ENCODE measurements at places on chromosomes 3 and 15.

DNA sequence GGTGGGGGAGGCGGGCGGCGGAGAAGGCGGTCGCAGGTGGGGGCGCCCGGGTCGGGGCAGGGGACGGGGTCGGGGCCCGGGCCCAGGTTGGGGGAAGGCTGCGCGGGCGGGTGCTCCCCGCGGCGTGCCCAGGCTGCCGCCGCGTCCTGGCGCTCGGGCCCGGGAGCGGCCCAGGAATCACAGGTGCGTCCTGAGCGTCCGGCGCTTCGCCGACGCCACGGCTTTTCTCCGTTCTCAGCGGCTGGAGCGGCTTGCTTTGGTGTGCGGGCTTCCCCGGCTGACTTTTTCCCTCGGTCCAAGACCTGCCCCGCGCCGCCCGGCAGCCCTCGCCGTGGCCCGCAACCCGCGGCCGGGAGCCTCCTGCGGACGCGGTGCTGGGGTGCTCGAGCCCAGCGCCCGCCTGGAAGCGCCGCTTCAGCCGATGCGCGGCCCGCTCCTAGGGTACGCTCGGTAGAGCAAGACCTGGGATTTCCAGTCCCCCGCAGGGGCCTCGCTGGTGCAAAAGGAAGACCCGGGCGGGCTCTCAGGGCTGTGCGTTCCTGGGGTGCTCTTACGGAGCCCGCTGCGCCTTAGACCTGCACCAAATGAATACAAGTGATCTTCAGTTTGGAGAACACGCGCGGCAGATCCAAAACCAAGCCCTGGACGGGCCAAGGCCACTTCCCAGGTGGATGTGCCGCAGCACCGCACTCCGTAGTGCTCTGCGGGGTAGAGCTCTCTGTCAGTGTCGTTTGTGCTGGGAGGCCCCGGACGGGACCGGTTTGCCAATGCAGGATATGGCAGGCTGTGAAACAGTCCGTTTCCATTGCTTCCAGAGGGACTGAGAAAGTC lies 639 bp downstream of the NIPA1 start:
- DNase-seq, result peak; percentile 22

DNA sequence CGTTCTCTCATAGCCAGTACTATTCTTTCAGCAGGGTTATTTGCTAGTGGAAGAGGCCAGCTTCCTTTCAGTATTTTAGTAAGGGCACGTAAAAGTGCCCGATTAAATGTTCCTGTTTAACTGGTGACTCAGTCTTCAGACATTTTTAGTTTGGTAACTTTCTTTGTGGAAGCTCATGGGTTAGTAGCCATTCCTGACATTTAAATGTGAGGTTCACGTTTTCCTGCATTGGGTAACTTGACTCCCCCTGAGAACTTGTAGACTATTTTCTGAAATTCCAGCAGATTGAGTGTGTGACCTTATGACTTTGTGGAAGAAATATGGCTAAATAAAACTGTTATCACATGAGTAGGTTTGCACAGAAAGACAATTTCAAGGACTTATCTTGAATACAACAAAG lies 16.9 kb downstream of the ABHD2 start:
- no peak for DNase-seq

GRCh38 chr15:91319371-91320059 lies 219.5 kb downstream of the SV2B start:
- no peak for DNase-seq

DNA sequence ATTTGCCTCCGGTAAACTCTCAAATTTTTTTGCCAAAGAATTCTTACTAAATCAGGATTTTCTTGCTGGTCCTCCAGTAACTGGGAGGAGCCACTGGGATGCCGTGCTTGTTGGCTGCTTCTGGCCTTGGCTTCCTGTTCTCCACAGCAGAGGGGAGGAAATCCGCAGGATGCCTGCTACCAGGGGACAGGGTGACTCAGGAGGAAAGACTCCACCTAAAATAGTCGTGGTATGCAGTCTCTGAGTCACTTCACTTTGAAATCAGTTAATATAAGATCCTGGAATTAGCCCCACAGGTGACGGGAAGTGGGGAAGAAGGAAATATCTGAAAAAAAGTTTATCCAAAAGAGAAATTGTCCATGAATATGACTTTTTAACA lies 6.5 kb upstream of the TM4SF18 start:
- no peak for DNase-seq

DNA sequence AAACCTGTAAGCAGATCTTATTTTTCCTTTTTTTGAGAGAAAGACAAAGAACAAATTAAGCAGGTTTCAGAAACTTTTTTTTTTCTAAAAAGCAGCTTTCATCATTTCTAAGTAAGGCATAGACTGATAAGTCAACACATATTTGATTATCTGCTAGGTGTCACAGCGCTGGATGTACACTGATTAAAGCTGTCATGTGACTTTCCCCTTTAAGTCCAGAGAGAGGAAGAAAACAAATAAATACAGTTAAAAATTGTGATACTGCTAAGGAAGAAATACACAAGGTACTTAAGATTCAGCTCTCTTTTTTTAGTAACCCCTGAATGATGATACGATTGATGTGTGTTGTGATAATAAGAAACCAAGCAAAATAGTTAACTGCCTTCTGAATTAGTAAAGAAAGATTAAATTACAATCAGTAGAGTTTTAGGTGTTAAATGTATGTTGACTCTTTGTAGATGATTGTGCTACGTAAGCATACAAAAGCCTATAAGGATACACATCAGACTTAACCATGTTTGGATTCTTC lies 2.8 kb downstream of the GLCE start:
- no peak for DNase-seq

GRCh38 chr3:22098021-22098420 lies 347.0 kb upstream of the ZNF385D start:
- no peak for DNase-seq

DNA sequence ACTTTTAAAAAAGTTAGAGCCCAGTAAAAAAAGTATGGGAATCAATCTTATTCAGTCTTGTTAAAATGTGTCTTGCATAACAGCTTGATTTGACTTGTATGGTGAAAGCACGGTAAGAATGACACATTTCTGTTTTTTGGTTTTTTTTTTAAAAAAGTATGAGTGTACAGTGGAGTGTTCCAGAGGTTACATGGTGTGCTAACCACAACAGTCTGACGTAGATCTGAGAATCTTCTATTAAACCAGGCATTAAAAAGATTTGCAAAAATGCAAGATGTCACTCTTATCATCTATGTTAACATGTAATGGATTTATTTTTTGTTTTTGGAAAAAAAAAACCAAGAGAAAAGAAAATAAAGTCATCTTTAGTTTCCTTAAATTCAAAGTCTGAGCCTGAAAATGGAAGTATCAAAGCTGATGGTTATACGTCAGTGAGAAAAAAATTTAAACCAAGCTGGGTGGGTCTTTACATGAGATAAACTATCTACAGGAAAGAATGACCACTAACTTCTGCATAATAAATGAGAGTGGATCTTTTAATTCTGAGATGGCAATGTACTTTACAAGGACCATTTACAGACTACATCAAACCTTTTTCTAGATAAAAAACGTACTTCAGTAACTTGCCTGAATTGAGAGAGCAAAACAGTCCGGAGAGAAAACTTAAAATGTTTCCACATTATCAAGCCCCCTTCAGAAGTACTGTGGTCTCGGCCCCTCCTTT lies 1.6 kb downstream of the GABPB1 start:
- DNase-seq, result no peak

- DNase-seq, result no peak
Observed at GRCh38 chr3:53180305-53181023, 19.5 kb downstream of the PRKCD start.

GRCh38 chr15:67785431-67785830 lies 39.9 kb upstream of the SKOR1 start:
- no peak for DNase-seq

- DNase-seq, result no peak
Observed at GRCh38 chr15:70125605-70126004, 27.9 kb upstream of the TLE3 start.

DNA sequence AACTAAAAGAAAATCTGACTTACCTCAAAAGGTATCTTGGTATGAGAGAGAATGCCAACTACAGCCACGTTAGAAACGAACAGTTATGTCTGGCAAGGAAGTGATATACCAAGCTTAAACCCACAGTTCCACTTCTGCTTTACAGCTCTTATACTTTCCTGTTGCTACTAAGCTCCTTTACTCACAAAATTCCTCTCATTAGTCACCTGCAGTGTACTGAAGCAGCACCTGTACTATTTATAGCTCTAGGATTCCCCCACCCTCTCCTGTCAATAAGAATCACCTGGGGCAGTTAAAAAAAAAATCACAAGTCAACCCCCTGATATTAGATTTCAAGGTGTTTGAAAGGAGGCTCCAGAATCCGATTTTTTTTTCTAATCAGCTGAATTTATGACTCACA lies 2.9 kb upstream of the TMEM266 start:
- no peak for DNase-seq

- DNase-seq, result peak; percentile 88
Observed at GRCh38 chr3:50272911-50273688, 4.2 kb downstream of the SEMA3B start.
